ENCODE measurements at places on chromosomes 1 and 21. TPM values are rescaled to one million over a fixed set of nuclear protein-coding genes. Genes with fewer than 3 reads are reported as not detected.
A peak's percentile ranks its signal among the peaks of the same experiment; 100 is the strongest.

GRCh38 chr1:57772580-57773195, 348.8 kb upstream of the DAB1 start:
- no peaks in the 10 kb centered on the region for H3K4me1 ChIP-seq
- H3K27me3 ChIP-seq: no peaks in the 10 kb centered on the region
- no peak overlapping the region for H3K27ac ChIP-seq
- no peak overlapping the region for H3K4me3 ChIP-seq
- no peak for DNase-seq

GRCh38 chr1:236615399-236616148, 11.3 kb upstream of the HEATR1 start:
- no peaks in the 10 kb centered on the region for H3K4me1 ChIP-seq
- peaks cover 15% of the 10 kb centered on the region for H3K27me3 ChIP-seq
- no peak for DNase-seq
- no peak overlapping the region for H3K27ac ChIP-seq

- H3K36me3 ChIP-seq: no peaks in the 10 kb centered on the region
- H3K27ac ChIP-seq: no peak overlapping the region
- no peaks in the 10 kb centered on the region for H3K4me1 ChIP-seq
- no peak overlapping the region for H3K4me3 ChIP-seq
These were observed 249.1 kb downstream of the GREM2 start for GRCh38 chr1:240362826-240363225.

DNA sequence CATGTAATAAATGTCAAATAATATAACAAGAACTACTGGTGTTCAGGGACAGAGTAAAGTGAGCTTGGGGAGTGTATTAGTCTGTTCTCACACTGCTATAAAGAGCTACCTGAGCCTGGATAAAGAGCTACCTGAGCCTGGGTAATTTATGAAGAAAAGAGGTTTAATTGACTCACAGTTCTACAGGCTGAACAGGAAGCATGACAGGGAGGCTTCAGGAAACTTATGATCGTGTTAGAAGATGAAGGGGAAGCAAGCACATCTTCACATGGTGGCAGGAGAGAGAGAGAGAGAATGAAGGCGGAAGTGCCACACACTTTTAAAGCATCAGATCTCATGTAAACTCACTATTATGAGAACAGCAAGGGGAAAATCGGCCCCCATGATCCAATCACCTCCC, 205.9 kb downstream of the CTH start:
- H3K4me1 ChIP-seq: no peaks in the 10 kb centered on the region
- no peak for DNase-seq
- H3K27ac ChIP-seq: no peak overlapping the region
- no peaks in the 10 kb centered on the region for H3K27me3 ChIP-seq

- no peak overlapping the region for H3K27ac ChIP-seq
- no peak overlapping the region for H3K4me3 ChIP-seq
- no peaks in the 10 kb centered on the region for H3K27me3 ChIP-seq
These were observed 70.2 kb downstream of the DNM3 start for GRCh38 chr1:171911506-171911905.

DNA sequence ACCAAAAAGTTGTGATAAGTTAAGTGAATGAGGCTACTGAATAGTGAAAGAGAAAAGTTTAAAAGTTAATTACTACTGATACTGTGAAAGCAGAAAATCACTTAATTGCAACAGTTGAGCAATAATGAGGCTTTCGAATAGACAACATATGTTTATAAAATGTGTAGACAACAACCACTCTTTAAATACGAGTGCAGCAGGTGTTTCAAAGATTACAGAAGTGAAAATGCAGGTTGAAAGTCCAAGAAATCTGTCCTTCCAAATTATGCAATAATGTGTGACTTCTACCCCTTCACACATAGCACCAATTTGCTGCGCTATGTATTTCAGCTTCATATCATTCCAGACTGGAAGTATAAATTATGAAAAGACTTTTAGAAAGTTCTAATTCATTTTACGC, 213.0 kb downstream of the COL24A1 start:
- no peaks in the 10 kb centered on the region for H3K36me3 ChIP-seq
- DNase-seq: no peak
- no peak overlapping the region for H3K4me3 ChIP-seq
- no peaks in the 10 kb centered on the region for H3K27me3 ChIP-seq
- H3K4me1 ChIP-seq: no peaks in the 10 kb centered on the region

GRCh38 chr21:35381743-35382310, 332.7 kb upstream of the RUNX1 start:
- no peak overlapping the region for H3K27ac ChIP-seq
- no peak overlapping the region for H3K4me3 ChIP-seq
- no peak for DNase-seq
- H3K27me3 ChIP-seq: no peaks in the 10 kb centered on the region
- no peaks in the 10 kb centered on the region for H3K36me3 ChIP-seq

DNA sequence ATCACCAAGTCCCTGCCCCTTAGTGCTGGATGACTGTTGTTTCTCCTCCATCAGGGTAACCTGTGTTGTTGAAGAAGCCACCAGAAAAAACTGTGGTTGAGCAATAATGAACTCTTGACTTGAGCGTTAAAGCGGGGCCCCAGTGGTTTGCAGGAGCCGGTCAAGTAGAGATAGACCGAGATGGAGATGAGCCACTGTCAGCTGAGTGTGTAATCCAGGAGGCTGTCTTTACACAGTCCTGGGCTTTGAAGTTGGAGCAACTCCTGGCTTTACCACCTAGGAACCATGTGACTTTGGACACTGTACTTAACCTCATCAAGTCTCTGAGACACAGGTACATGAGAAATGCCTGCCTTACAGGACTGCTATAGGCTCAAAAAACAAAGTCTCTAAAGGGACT, 158.1 kb downstream of the ST6GALNAC3 start:
- no peak overlapping the region for H3K4me3 ChIP-seq
- H3K27ac ChIP-seq: no peak overlapping the region
- no peak for DNase-seq

DNA sequence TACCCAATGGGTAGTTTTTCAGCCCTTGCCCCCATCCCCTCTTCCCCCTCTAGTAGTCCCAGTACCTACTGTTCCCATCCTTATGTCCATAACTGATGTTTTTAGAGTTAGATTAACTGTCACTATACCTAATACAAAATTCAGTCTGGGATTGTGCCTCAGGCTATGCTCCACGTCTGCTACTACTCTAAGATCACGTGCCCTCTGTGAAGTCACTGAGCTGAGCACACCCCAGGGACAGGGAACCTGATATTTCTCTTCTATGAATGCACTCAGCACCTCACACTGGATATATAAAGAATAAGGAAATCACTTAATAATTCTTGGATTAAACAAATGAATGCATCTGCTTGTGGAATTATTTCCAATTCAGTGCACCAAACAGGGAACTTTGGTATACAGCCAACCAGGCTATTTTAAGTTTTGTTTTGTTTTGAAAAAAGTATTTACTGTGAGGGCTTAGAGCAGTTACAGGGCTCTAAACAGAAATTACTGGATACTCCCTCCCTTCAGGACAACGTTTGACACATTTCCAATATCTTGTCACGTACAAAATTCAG, 307.9 kb downstream of the SMYD3 start:
- no peaks in the 10 kb centered on the region for H3K36me3 ChIP-seq
- H3K4me1 ChIP-seq: no peaks in the 10 kb centered on the region
- H3K27me3 ChIP-seq: no peaks in the 10 kb centered on the region
- no peak for DNase-seq
- no peak overlapping the region for H3K27ac ChIP-seq

DNA sequence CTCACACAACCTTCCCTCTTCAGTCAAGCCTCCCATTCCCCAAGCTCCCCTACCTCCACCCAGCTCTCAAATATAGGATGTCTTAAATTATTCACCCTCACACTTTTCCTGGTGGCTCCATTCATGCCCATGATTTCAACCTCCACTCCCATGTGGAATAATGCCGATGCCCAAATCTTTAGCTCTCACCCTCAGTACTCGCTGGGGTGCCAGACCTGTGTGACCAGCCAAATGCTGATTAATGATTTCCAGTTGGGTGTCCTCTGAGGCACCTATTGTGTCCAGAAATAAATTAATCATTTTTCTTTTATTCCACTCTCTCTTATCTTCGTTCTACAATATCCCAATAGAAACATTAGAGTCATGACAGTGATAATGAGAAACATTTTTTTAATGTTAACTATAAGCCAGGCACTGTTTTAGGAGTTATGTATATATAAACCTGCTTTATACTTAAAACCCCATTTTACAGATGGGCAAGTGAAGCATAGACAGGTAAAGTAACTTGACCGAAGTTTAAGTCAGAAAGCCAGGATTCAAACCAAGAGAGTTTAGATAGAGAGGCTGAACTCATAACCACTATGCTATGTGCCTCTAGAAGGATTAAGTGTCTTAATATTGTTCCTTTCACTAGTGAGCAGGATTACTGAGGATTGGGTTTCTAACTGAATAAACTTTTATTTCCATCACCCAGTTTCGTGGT, 209.7 kb downstream of the DUSP10 start:
- H3K27ac ChIP-seq: no peak overlapping the region
- H3K4me3 ChIP-seq: no peak overlapping the region
- DNase-seq: no peak
- H3K36me3 ChIP-seq: no peaks in the 10 kb centered on the region
- H3K27me3 ChIP-seq: no peaks in the 10 kb centered on the region
- no peaks in the 10 kb centered on the region for H3K4me1 ChIP-seq

GRCh38 chr1:217524787-217525520, 105.9 kb downstream of the GPATCH2 start:
- no peaks in the 10 kb centered on the region for H3K4me1 ChIP-seq
- H3K27ac ChIP-seq: no peak overlapping the region
- H3K4me3 ChIP-seq: no peak overlapping the region
- H3K36me3 ChIP-seq: no peaks in the 10 kb centered on the region

- peak overlapping the region; percentile 67 for H3K27ac ChIP-seq
- H3K4me1 ChIP-seq: no peaks in the 10 kb centered on the region
- H3K36me3 ChIP-seq: peaks cover 3% of the 10 kb centered on the region
- no peaks in the 10 kb centered on the region for H3K27me3 ChIP-seq
- no peak overlapping the region for H3K4me3 ChIP-seq
These were observed 21.5 kb downstream of the NDUFS5 start for GRCh38 chr1:39047374-39048229.

- H3K27ac ChIP-seq: no peak overlapping the region
- no peak overlapping the region for H3K4me3 ChIP-seq
- DNase-seq: no peak
- no peaks in the 10 kb centered on the region for H3K36me3 ChIP-seq
These were observed 509.1 kb downstream of the KIF26B start for GRCh38 chr1:245663841-245664240.

DNA sequence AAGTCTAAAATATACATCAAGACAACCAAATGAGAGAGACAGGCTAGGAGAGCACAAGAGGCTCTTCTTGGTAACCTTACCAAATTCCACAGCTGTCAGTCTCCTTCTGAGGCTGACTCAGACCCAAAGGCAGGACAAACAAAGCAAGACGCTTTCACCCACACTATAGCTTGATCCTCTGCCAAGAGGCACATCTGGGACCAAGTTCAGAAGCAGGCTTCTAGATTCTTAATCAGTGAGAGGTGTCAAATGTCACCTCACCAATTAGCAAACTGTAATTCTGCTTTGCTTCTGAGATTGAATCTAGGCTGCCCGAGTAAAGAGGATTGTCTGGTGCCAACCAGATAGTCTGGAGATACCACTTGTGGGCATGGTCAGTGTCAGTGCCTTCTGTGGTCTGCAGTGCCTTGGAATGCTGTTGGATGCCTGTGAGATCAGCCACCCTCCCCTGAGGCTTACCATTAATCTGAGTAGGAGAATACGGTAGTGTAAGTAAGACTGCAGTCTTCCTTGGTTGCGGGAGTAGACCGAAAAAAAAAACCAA, 151.0 kb downstream of the FMN2 start:
- H3K27me3 ChIP-seq: no peaks in the 10 kb centered on the region
- no peaks in the 10 kb centered on the region for H3K4me1 ChIP-seq
- no peaks in the 10 kb centered on the region for H3K36me3 ChIP-seq
- no peak overlapping the region for H3K27ac ChIP-seq
- no peak for DNase-seq
- H3K4me3 ChIP-seq: no peak overlapping the region

- no peak overlapping the region for H3K27ac ChIP-seq
- no peaks in the 10 kb centered on the region for H3K27me3 ChIP-seq
- no peaks in the 10 kb centered on the region for H3K36me3 ChIP-seq
- DNase-seq: no peak
- no peaks in the 10 kb centered on the region for H3K4me1 ChIP-seq
These were observed 429.4 kb upstream of the TMPRSS15 start for GRCh38 chr21:18832950-18833349.

GRCh38 chr1:23291706-23292105, 52.4 kb downstream of the HNRNPR start:
- peaks cover 4% of the 10 kb centered on the region for H3K36me3 ChIP-seq
- no peaks in the 10 kb centered on the region for H3K4me1 ChIP-seq
- DNase-seq: no peak
- no peak overlapping the region for H3K4me3 ChIP-seq
- no peak overlapping the region for H3K27ac ChIP-seq

DNA sequence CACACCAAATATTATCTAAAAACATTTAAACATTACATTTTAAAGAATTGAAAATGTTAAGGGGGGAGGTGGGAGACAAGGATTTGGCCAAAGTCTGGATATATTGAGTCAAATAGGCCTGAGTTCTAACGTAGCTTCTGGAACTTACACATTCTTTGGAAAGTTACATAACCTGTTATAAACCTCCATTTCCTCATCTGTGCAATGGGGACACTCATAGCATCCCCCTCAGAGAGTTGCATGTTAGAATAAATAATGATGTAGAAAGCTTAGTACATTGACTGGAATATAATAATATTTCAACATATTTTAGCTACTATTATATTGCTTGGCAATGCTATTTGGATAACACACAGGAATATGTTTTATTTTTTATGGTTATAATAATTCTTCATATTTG, 117.7 kb downstream of the ATG4C start:
- DNase-seq: no peak
- H3K4me1 ChIP-seq: no peaks in the 10 kb centered on the region
- no peaks in the 10 kb centered on the region for H3K36me3 ChIP-seq
- peaks cover under 1% of the 10 kb centered on the region for H3K27me3 ChIP-seq

DNA sequence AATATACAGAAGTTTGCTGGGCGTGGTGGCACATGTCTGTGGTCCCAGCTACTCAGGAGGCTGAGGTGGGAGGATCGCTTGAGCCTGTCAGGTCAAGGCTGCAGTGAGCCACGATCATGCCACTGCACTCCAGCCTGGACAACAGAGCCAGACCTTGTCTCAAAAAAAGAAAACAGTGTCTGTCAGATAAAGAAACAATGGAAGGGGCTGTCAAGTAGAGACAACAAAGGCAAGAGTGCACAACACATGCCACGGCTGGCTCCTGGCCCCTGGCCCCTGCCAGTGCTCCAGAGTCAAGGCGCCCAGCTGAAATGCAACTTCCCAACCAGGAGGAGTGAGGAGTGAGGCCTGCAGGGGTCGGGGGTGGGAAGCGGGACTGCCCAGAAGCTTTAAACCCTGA, 32.6 kb downstream of the PRDM15 start:
- no peaks in the 10 kb centered on the region for H3K4me1 ChIP-seq
- H3K4me3 ChIP-seq: no peak overlapping the region
- no peak overlapping the region for H3K27ac ChIP-seq
- no peaks in the 10 kb centered on the region for H3K36me3 ChIP-seq
- H3K27me3 ChIP-seq: no peaks in the 10 kb centered on the region

GRCh38 chr1:87030740-87031690, 116.6 kb downstream of the HS2ST1 start:
- H3K27me3 ChIP-seq: no peaks in the 10 kb centered on the region
- no peaks in the 10 kb centered on the region for H3K36me3 ChIP-seq
- no peak for DNase-seq
- H3K27ac ChIP-seq: no peak overlapping the region
- H3K4me3 ChIP-seq: no peak overlapping the region

C1orf94 gene
- not detected for total RNA-seq

SELP gene
- 61.5 TPM for total RNA-seq

SSBP3 gene
- 40.4 TPM for total RNA-seq

MFSD2A gene
- total RNA-seq: 225 TPM

USH2A gene
- total RNA-seq: not detected

CCDC30 gene
- 5.0 TPM for total RNA-seq

KLHDC7A gene
- total RNA-seq: 1.3 TPM

All from upper lobe of right lung (tissue), 1 donor.